Head of caudate nucleus (tissue), 42 donors: ENCODE measurements at places on chromosomes 2 and 18.
A peak's percentile ranks its signal among the peaks of the same experiment; 100 is the strongest.

DNA sequence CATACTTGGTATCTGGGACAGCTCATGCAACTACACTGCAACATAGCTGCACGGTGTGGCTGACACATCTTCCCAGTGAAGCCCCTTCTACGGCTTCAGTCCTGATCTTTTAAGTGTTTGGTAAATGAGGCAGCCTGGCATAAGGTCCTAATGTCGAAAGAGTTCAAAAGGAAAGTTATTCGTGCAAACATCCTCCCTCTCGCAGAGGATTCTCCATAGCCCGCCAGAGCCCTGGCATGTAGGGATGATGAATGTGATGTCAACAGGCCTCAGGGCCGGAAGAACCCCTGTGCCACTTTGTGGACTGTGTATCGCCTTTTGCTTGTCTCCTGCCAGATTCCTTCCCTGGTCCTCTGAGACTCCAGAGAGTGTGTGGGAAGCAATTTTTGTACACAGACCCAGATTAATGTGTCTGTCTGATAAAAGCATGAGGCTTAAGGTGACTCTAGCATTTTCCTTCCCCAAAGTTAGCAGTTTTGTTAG lies 88.5 kb downstream of the SOCS6 start:
- DNase-seq, result no peak

DNA sequence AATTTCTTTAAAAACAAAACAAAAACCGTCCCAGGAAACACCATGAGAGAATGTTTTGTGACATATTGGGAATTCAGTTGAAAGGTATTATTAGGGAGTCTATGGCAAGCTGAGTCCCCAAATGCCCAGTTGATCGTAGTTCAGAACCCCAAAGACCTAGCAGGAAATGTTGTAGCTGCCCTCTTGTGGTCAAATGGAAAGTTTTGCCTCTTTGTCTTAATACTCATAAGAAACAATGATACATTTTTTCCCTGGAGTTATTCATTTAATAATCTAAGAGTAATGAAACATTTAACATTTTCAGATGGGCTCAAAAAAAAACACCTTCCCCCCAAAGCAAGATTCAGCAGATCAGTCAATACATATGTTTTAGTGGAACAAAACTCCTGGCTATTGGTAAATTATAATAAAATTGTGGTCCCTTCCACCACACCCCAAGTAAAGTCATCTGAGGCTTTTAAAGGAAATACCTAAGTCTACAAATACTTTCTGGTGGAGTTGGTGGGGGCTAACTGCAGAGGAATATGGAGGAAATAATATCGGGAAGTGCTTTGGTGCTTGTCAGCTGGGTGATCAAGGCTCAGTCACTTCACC lies 37.8 kb upstream of the EFEMP1 start:
- DNase-seq, result no peak

- no peak for DNase-seq
Measured at GRCh38 chr18:28514699-28515098, 337.8 kb upstream of the CDH2 start.

DNA sequence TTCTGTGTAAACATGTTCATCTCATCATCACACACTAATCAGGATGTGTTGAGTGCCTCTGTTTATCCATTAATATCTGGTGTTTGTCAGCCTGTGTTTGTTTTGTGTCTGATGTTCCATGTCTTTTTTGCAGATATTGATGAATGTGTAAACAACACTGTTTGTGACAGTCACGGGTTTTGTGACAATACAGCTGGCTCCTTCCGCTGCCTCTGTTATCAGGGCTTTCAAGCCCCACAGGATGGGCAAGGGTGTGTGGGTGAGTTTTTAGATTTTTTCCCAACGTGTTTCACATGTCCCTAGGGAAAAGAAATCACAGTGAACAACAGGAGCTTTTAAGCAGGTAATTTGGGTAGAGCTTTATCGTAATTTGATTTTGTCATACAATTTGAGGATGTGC lies 133.7 kb upstream of the RASGRP3 start:
- no peak for DNase-seq

- peak; percentile 57 for DNase-seq
Measured at GRCh38 chr2:130824492-130825061, 12.1 kb upstream of the ARHGEF4 start.

GRCh38 chr2:221969087-221969829 lies 329.5 kb downstream of the PAX3 start:
- DNase-seq, result peak; percentile 29

- no peak for DNase-seq
Measured at GRCh38 chr2:60331115-60331809, 222.2 kb downstream of the BCL11A start.

DNA sequence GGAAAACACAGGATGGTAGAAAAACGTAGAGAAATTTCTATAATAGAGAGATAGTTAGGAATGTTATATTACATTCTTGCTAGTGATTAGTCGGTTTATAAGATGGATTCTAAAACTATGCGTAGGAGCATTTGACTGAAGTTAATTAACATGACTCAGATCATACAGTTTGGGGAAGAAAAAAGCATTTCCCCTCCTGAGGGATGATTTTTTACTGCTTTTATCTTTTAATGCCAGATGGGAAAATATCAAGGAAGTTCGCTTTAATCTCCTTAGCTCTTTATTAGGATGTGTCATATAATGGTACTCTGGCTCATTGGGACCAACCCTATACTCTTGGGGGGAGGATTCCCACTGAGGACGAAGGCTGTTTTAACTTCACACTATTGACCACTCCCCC lies 502.1 kb downstream of the TGIF1 start:
- DNase-seq, result no peak

- no peak for DNase-seq
Measured at GRCh38 chr2:50478362-50478761, 553.6 kb downstream of the NRXN1 start.

- DNase-seq, result no peak
Measured at GRCh38 chr2:224775647-224776046, 59.5 kb upstream of the CCDC195 start.

- DNase-seq, result no peak
Measured at GRCh38 chr2:140273408-140273807, 1493.2 kb upstream of the NXPH2 start.

DNA sequence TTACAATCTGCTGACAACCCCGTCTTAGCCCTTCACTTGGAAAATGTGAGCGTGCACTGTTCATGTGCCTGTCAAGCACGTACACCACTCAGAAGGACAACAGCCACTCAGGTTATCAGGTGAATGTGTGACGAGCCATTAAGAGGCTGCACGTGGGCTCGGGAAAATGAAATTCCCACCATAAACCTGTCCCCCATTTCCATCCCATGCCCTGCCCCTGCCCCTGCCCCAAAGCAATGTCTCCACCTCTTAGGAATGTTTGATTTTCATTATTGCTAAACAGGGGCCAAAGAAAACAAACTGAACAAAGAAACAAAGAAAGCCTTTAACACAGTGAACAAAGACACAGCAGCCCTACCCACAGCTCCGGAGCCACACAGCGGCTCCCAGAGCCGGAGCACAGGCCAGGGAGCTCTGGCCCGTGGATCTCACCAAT lies 90.5 kb downstream of the TMEM18 start:
- DNase-seq, result no peak

GRCh38 chr2:120219291-120219690 lies 3.9 kb downstream of the TMEM185B start:
- peak; percentile 8 for DNase-seq

DNA sequence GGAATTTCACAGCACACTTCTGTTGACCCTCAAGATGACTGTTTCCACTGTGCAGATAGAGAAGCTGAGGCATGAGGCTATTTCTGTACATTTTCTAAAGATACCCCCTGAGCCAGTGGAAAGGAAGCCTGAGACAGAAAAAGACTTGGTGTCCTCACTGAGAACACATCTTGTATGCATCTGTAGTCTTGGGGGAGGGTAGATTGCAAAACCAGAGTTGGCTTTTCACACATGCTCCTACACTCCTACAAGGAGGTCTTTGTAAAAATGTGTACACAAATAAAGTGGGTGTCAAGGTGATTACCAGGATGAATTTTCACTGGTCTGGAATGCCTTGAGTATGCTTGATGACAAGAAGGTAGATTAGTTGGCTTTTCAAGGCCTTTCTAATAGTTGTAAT lies 98.0 kb downstream of the KCTD18 start:
- DNase-seq, result no peak

GRCh38 chr2:151029406-151030157 lies 232.1 kb downstream of the RBM43 start:
- no peak for DNase-seq

- no peak for DNase-seq
Measured at GRCh38 chr2:218564056-218564455, 4.1 kb downstream of the USP37 start.

DNA sequence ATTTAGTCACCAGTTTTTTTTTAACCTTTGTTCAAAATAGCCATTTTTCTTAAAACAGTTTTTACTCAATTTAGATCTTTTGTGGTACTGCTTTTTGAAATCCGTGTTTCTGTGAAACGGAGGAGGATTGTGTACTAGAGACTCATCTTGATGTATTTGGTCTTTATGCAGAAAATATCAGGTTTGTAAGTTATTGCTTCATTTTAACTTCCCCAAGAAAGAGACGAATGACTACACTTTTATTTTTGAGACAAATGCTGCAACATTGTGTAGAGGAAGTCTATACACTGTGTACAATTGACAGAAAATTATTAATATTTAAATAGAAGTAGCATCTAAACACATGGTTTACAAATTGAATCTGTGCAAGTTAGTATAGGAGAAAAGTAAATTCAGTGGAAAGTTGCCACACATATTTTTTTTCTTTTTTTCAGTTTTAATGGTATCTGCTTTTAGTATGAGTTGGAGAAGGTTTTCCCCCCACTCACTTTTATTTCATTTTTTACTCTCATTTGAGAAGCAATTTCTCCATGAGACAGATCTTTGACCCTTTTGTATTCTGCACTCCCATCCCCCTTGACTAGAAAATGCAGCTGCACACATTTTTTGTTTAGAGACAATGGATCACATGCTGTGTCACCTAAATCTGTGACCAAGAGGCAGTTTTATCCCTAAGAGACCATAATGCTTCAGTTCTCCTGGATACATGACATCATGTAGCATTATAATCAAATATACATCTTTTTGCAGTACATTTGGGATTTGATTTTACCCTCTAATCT lies 200.8 kb upstream of the STON1 start:
- peak; percentile 25 for DNase-seq

- no peak for DNase-seq
Measured at GRCh38 chr18:12606592-12607315, 51.2 kb downstream of the SPIRE1 start.

- DNase-seq, result no peak
Measured at GRCh38 chr2:8138923-8139667, 542.8 kb upstream of the ID2 start.

GRCh38 chr2:69789175-69789721 lies 40.2 kb upstream of the GMCL1 start:
- no peak for DNase-seq

DNA sequence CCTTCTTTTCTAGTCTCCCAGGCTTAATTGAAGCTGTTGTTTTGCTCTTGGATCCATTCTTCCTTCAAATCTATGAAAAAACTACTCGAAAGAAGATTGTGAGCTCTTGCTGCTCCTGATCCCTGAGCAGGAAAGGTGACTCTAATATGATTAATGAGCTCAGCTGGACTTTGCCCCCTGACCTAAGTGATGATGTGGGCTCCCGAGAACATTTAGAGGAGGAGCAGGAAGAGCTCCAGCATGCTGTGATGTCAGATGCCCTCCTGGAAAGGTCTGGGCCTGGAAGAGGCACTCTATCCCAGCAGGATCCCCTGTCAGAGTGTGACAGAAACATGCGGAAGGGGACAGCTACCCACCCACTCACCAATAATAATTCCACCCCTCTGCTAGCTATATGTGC lies 117.9 kb upstream of the PELI1 start:
- no peak for DNase-seq

DNA sequence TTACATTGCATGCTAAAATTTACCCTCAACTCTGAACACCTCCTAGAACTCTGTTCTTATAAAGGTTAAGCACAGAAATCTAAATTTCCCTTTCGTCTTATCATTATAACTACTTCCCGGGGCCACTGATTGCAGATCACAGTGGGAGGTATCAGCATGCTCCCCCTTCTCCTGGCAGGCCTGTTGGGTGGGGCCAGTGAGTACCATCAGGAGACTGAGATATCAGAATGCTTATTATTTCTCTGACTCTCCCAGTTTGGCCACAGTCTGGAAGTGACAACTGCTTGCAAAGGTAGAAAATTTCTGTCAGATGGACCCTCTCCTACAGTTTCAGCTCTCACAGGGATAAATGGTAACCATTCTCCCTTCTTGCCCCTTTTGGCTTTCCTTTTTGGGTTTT lies 62.6 kb downstream of the DSEL start:
- no peak for DNase-seq

GRCh38 chr2:135773917-135774316 lies 32.3 kb downstream of the UBXN4 start:
- no peak for DNase-seq

DNA sequence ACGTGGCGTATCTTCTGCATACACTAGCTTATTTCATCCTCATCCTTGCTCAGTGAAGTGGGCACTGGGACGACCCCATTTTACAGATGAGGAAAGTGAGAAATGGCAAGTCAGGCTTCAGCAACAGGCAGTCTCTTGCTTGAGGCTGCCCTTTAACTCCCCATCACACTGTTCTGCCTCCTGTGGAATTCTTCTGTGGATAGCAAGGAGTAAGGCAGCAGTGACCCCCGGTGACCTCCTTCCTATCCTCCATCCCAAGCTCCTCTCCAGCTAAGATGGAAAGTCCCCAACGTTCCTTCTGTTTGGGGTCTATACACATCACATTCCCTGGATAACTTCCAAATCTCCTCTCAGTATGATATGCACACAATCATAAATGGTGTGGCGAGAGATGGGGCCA lies 10.5 kb downstream of the ANKRD29 start:
- no peak for DNase-seq

- no peak for DNase-seq
Measured at GRCh38 chr2:84965192-84965516, 5.8 kb upstream of the KCMF1 start.

GRCh38 chr2:107407974-107408373 lies 418.7 kb upstream of the RGPD4 start:
- DNase-seq, result no peak

DNA sequence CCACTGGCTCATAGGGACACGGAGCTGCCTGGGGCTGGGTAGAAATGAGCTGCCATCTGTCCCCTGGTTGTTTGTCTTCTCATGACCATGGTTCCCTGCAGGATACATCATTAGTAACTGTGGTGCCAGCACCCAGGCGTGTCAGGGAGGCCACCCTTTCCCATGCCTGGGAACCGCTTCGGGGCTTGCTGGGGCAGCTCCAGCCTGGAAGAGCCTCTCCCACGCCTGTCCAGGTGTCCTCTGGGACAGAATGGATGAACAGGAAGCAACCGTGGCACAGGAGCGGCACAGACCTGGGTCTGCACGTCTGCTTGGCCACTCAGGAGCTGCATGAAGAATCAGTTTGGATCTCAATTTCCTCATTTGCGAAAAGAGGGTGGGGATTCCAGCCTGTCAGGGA lies 34.8 kb downstream of the SDC1 start:
- no peak for DNase-seq

GRCh38 chr2:156132941-156133340 lies 199.6 kb downstream of the NR4A2 start:
- no peak for DNase-seq
